Cardiac muscle cell (in vitro differentiated cells and primary cell): ENCODE measurements at places on chromosomes 4 and X. TPM values are rescaled to one million over a fixed set of nuclear protein-coding genes. Genes with fewer than 3 reads are reported as not detected.

ELMOD2 gene
- polyA plus RNA-seq, result 26.1 and 41.4 TPM in 2 replicates

GLOD5 gene
- polyA plus RNA-seq, result not detected in 2 replicates

AMOT gene
- 12.5 and 12.6 TPM in 2 replicates for polyA plus RNA-seq

TXK gene
- 0.93 TPM in 1 of 2 replicates, not detected in the other for polyA plus RNA-seq

GPRASP1 gene
- 4.2 and 9.3 TPM in 2 replicates for polyA plus RNA-seq

PSAPL1 gene
- 3.5 and 5.9 TPM in 2 replicates for polyA plus RNA-seq

CFP gene
- polyA plus RNA-seq, result 0.13 TPM in 1 of 2 replicates, not detected in the other

SPANXC gene
- polyA plus RNA-seq, result not detected in 2 replicates

ADH1C gene
- polyA plus RNA-seq, result not detected in 2 replicates

GPR101 gene
- polyA plus RNA-seq, result not detected in 2 replicates

EMCN gene
- polyA plus RNA-seq, result 0.28 and 4.1 TPM in 2 replicates

UGT2B15 gene
- not detected in 2 replicates for polyA plus RNA-seq

GNRHR gene
- polyA plus RNA-seq, result 0.22 TPM in 1 of 2 replicates, not detected in the other

TIGD2 gene
- 4.1 and 5.4 TPM in 2 replicates for polyA plus RNA-seq

TSPAN7 gene
- polyA plus RNA-seq, result 41.4 and 50.9 TPM in 2 replicates

FAM184B gene
- 0.10 TPM in 1 of 2 replicates, not detected in the other for polyA plus RNA-seq

AMBN gene
- not detected in 2 replicates for polyA plus RNA-seq

MYOZ2 gene
- 45.1 and 54.0 TPM in 2 replicates for polyA plus RNA-seq

SGMS2 gene
- polyA plus RNA-seq, result 0.89 TPM in 1 of 2 replicates, not detected in the other

DUSP9 gene
- 6.8 and 8.7 TPM in 2 replicates for polyA plus RNA-seq

HELT gene
- polyA plus RNA-seq, result not detected in 2 replicates
